ENCODE measurements at places on chromosomes 4 and X.

GRCh38 chr4:74166818-74167217, 8.9 kb downstream of the MTHFD2L start:
- no peak for DNase-seq

DNA sequence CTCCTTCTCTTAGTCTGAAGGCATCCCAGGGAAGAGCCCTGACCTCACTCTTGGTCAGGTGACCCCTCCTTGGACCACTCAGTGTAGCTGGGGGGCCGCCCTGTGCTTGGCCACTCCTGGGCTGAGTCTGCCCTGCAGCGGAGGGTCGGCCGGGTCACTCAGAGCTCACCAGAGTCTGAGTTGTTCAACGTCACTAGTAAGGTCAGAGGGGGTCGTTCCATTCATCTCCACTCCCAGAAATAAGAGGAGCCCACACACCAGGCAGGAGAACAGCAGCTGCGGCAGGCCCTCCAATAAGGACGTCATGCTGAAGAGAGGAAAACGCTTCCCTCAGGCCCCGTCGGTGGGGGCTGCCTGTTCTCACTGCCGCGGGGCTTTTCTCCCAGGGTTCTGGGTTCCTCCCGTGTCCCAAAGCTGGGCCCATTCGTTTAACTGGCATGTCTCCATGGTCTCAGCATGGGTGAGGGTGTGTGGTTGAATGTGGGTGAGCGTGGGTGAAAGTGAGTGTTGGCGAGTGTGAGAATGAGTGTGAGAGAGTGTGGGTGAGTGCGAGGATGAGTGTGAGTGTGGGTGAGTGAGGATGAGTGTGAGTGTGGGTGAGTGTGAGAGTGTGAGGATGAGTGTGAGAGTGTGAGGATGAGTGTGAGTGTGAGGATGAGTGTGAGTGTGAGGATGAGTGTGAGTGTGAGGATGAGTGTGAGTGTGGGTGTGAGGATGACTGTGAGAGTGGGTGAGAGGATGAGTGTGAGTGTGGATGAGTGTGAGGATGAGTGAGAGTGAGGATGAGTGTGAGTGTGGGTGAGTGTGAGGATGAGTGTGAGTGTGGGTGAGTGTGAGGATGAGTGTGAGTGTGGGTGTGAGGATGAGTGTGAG, 47.7 kb downstream of the ING2 start:
- DNase-seq, result no peak

GRCh38 chr4:113908829-113909228, 70.6 kb downstream of the ARSJ start:
- DNase-seq, result no peak

GRCh38 chrX:154484255-154485149, 1.9 kb downstream of the UBL4A start:
- no peak for DNase-seq

DNA sequence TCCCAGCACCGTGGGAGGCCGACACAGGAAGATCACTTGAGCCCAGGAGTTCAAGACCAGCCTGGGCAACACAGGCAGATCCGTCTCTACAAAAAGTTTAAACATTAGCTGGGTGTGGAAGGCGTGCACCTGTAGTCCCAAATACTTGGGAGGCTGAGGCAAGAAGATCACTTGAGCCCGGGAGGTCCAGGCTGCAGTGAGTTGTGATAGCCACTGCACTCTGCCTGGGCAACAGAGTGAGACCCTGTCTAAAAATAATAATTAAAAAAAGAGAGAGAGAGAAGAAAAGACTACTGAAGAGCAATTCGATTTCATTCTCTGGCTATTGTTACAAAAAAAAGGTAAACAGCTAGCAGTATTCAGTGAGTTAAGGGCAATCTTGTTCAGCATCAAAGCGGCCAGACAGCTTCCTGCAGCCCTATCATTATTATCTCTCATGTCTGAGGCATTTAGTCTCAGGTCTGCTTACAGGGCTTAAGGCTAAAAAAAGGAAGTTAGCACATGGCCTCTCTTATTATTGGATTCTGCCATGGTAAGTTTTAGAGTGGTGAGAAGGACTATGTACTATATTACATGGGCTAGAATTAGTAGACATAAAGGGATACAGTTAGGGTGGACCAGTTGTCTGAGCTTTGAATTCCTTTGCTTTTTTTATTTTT, 37.9 kb downstream of the ARHGEF6 start:
- no peak for DNase-seq

- DNase-seq, result no peak
These were observed 36.8 kb upstream of the IRF2 start for GRCh38 chr4:184511156-184511555.

DNA sequence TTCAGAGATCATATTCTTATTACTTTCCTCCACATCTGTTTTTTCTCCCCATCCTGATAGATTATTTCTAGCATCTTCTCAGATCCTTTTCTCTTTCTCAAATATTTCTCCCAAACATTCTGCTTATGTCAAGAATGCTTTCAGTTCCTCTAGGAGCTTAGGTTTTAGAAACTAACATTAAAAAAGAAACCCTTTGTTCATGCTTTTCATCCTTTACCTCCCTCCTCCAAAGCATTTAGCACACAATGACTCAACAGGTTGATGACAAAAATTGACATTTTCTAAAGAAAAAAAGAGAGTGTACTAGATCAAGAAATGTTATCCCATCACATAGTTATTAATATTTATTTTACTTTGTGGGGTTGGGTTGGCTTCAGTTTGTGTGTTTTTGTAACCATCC, 16.5 kb upstream of the ALB start:
- no peak for DNase-seq

DNA sequence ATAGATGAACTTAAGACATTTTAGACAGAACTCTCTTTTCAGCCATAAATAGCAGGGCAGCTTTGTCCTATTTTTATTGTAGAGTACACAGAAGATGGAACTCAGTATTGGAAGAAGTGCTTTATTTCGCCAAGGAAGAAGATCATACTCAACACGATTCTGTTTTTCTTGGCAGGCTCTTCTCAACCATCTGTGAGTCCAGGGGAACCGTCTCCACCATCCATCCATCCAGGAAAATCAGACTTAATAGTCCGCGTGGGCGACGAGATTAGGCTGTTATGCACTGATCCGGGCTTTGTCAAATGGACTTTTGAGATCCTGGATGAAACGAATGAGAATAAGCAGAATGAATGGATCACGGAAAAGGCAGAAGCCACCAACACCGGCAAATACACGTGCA, 37.6 kb downstream of the KIT start:
- DNase-seq, result no peak

DNA sequence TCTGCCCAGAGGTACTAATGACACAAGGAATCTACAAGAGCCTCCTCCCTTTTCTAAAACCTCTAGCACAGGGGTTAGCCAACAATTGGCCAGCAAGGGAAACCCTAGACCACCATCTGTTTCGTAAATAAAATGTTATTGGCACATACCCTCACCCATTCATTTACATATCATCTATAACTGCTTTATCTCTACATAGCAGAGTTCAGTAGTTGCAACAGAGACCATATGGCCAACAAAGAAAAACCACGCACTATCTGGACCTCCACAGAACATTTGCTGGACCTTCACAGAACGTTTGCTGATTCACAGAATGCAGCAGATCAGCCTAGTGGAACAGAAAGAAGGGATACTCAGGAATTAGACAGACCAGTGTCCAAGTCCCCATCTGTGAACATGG, 9.4 kb downstream of the SLC2A9 start:
- DNase-seq, result no peak

GRCh38 chr4:57550198-57550597, 440.0 kb upstream of the IGFBP7 start:
- no peak for DNase-seq

DNA sequence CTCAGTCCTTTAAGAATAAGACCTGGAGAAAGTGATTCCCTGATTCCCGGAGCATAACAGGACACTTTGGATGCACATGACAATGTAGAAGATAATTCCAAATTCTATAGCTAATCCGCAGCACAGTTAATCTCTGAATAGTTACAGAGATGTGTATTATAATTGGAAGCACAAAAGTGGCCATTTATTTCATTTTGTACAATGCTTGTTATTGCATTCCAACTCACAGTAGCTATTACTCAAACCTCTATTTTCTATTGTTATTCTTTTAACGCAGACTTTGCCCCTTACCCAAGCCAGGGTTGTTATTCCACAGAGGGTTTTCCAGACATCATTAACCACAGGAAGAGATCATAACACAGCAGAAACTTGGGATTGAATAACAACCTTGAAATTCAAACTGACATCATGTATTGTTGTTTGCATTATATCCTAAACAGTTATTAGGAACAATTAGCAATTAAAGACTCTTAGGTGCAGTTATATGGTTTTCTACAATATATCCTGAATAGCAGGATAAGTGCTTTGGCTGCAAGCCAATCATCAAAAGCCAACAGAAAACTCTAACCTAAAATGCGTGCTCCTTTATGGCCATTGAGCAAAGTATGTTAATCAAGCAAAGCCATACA, 984.0 kb upstream of the TENM3 start:
- DNase-seq, result no peak

GRCh38 chrX:152843852-152844251, 13.0 kb downstream of the NSDHL start:
- DNase-seq, result no peak

DNA sequence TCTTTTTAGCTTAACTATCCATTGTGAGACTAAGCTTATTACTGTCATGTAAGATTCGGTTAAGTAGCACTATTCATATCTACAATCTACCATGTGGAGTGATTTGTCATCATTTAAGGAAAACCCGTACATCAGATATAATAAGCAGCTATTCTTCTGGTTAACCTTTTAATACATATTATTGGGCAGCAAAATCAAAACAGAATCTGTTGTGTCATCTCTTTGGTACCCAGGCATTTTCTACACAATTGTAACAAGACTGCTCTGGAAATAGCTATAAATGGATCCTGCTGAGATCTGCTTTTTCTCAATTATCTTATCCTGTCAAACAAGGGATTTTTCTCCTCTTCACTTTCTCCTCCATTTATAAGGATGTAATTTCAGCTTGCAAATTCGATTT, 521.5 kb upstream of the MAGEB2 start:
- no peak for DNase-seq

Measured in psoas muscle (tissue), 8 donors.